Activated CD4-positive, alpha-beta T cell treated with anti-CD3 and anti-CD28 coated beads for 48 hours (primary cell): ENCODE measurements at places on chromosomes 16 and 17.

DNA sequence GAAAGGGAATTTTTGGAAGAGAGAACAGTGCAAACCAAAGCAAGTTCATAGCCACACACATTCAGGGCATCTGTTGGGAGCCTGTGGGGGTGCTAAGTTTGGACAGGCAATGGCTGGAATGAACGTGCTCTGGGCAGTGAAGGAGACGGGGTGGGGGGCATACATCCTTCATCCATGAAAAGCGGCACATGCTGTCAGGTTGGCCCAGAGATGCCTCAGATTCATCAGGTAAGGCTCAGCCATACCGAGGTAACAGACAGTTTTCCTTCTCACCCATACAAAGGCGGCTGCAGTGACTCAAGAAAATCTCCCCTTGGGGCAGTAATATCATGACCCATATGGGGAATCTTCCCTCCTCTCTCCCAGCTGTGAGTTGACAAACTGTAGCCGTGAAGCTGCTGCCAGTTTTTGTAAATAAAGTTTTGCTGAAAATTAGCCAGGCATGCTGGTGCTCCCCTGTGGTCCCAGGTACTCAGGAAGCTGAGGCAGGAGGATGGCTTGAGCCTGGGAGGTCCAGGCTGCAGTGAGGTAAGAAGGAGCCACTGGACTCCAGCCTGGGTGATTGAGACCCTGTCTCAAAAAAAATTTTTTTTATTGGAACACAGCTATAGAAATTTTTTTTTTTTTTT lies 9.2 kb upstream of the UBALD2 start:
- DNase-seq: no peak

GRCh38 chr16:4557973-4558372 lies 1.8 kb downstream of the C16orf96 start:
- no peak for DNase-seq

- DNase-seq: peak; percentile 55
These were observed at the start of gene ABCC1 for GRCh38 chr16:15949210-15950160. TSS of gene ABCC1 (plus strand) at chr16:15949616. CDS start at chr16:15949752, 136 bp downstream.

- DNase-seq: no peak
These were observed 8.5 kb downstream of the SNTB2 start for GRCh38 chr16:69195369-69196029.

DNA sequence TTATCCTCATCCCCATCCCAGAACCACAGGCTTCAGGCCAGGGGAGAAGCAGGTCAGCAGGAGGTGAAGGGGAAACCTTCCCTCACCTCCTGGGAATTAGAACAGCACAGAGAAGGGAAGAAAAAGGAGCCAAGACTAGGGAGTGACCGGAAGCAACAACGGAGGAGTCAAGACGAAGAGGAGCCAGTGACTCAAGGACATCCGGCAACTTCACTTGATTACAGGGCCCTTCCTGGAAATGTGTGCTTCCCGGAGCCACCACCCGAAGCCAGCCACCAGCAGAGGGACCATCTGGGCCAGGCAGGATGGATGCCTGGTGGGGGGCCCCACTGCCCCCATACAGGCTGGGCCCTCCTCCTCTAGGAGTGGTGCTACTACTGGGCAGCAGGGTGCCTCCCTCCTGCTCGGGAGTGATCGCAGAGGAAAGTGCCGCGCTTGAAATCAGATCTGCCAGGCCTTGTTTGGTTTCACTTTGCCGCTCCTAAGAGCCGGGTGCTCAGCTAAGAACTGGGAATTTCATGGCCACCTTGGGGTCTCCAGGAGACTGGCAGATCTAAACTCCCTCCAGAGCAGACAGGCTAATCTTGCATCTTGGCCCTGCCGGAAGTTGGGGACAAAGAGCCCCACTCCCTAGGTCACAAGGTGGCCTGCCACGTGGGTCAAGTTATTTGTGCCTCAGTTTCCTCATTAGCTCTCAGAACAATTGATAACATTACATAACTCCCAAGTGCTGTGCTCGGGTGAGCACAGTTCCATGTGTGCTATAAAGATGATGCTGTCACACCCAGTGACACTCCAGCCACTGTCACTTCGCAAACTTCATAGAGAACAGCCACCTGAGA lies 6.6 kb downstream of the CDC42EP4 start:
- no peak for DNase-seq

DNA sequence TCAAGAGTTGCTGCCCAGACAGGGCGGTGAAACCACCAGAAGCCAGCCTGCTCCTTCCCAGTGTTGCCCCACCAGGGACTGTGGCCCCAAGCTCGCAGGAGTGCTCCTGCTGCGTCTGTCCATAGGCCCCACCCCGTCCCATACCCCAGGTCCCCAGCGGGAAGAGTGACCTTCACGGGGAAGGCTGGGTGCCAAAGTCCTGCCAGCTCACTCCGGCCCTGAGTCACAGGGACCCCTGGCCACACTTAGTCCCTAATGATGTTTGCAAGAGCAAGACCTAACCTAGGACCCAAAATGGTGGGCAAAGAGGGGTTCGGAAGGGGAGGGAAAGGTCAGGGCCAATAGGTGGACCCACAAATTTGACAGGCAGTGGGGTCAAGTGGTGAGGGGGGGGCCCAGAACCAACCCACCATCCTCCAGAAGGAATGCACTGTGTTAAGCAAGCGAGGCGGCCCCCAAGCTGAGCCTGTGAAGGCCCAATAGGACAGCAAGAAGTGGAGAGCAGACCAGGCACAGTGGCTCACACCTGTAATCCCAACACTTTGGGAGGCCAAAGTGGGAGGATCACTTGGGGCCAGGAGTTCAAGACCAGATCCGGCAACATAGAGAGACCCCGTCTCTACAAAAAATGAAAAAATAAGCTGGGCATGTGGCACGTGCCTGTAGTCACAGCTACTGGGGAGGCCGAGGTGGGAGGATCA lies 3.3 kb downstream of the DOK4 start:
- DNase-seq: no peak

- DNase-seq: no peak
These were observed 23.7 kb downstream of the WIPF2 start for GRCh38 chr17:40242774-40243173.

- no peak for DNase-seq
These were observed 12.9 kb downstream of the SALL1 start for GRCh38 chr16:51138178-51138577.

- no peak for DNase-seq
These were observed 14.1 kb downstream of the TBX2 start for GRCh38 chr17:61413661-61414126.

GRCh38 chr16:31400191-31400590 lies 7.1 kb downstream of the ITGAD start:
- no peak for DNase-seq

- no peak for DNase-seq
These were observed 43.5 kb downstream of the VPS35L start for GRCh38 chr16:19598805-19599510.

- DNase-seq: no peak
These were observed 64.9 kb downstream of the ITFG1 start for GRCh38 chr16:47395733-47396498.

DNA sequence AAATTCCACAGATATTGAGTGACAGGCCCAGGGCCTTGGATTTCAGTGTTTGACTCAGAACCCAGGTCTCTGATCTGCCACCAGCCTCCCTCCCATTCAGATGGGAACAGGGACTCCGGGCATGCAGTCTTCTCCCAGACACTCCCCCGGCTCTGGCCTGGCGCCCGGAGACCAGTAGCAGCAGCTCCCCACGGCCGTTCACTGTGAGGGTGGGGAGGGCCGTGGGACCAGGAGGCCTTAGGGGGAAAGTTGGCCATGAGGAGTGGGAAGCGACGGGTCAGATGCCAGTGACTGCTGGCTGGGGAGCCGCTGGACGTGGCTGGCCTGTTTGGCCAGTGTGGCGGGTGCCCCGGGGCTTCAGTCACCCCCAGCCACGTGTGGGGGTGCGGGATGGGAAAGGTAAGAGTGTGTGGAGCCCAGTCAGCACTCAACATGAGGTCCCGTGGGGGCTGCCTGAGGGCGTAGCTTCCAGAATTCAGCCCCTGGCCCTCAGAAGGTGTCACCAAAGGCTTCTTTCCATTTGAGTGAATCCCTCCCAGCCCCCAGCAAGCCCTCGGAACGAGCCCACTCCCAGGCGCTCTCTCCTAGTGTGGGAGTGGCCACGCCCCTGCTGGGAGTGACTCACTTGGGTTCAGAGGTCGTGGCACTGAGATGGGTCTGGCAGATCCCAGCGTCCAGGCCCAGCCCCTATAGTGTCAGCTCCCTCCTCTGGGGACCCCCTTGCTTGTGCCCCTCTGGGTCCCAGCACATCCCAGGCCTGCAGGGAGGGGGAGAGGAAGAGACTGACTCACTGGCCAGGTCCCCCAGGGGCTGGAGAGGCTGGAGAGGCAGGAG lies 309.4 kb downstream of the SEC14L1 start:
- DNase-seq: peak; percentile 85

DNA sequence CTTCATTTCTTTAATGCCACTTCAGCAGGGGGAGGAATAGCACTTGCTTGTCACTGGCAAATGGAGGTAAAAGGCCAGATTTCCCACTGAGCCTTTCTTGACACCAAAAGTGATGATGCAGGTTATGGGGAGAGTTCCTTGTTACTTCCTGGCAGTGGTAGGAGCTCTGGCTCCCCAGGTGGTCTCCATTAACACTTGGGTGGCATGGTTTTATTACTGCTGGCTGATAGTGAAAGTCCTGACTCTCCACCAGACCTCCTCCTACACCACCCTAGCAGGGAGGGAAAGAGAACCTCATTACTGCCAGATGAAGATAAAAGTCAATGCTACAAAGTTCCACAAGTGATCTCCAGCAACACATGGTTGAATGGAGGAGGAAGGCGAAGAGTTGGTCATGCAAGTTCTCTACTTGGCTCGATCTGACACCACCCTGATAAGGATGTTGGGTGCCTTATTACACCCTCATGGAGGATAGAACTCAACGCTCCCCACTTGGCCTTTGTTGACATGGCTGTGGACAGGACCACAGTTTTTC lies 152.7 kb upstream of the GNAO1 start:
- DNase-seq: no peak

DNA sequence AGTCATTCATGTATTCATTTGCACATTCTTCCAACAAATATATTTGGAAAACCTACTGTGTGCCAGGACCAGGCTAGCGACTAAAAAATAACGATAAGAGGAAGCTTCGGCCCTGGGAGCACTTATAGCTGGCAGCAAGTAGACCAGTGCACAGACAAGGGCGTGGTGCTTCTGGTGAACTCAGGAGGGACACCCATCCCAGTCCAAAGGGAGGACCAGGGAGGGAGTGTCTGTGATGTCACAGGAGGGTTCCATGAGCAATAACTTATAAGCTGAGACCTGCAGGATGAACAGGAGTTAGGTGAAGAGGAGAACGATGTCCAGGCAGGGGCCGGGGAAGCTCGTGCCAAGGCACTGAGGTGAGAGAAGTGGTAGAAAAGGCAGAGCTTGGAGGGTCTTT lies 17.4 kb upstream of the PHOSPHO1 start:
- DNase-seq: no peak

GRCh38 chr16:35249051-35249450 lies 1789.6 kb downstream of the TP53TG3F start:
- no peak for DNase-seq

DNA sequence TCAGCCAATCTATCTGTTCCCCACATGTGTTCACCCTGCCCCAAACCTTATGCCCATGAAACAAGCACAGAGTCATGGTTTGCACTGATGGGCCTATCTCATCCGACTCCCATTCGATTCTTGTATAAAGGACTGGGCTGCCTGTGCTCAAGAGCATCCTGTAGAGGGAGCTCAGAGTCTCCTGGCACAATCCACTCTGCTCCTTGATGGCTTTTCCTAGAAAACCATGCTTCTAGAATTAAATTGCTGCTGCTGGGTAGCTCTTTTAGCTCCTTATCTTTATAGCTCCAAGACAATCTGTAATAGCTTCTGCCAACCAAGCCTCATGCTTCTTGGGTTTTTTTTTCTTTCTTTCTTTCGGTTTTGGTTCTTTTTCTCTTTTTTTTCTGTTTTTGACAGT lies 9.7 kb downstream of the ZNF19 start:
- DNase-seq: no peak

DNA sequence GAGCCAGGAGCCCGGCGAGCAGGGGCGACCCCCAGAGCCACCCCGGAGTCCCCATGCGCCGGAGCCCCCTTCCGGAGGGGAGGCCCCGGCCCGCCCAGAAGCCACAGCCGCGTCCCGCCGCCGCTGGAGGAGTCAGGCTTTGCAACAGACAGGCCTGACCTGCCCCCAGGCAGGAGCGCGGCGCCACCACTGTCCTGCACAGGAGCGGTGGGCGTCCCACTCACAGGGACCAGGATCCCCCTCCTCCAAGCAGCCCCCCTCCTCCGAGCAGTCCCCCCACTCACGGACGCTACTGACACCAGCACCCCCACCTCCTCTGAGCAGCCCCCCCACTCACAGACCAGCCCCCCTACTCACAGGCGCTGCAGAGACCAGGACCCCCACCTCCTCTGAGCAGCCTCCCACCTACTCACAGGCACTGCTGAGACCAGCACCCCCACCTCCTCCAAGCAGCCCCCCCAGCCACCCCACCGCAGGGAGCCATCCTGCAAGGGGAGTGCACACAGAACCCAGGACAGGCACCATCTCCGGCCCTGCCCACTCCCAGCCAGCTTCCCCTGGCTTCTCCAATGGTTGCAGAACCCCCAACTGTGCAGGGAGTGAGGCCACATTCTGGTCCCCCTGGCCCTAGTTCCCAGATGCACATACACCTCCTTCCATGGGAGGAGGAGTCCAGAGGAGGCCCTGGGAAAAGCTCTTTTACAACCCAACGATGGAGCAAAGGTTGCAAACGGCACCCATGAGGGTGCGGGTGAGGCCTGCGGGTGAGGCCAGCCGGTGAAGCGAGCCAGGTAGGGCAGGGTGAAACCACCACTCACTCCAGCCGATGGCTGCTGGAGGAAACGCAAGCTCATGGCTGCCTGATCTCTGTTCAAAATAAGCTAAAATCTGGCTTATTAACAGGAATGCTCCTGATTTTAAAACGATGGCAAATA lies 69.9 kb downstream of the ABR start:
- DNase-seq: peak; percentile 67

- DNase-seq: peak; percentile 67
These were observed 571 bp downstream of the CAVIN1 start for GRCh38 chr17:42422412-42422957.
